ENCODE measurements at places on chromosomes 2 and 18. TPM values are rescaled to one million over a fixed set of nuclear protein-coding genes. Genes with fewer than 3 reads are reported as not detected.

The FAHD2B gene
- 20.5 TPM for total RNA-seq

The VWC2L gene
- not detected for total RNA-seq

The TSPYL6 gene
- not detected for total RNA-seq

The FSHR gene
- not detected for total RNA-seq

The APCDD1 gene
- not detected for total RNA-seq

The ANKRD30BL gene
- total RNA-seq, result not detected

The EML6 gene
- 1.2 TPM for total RNA-seq

The ATP8B1 gene
- total RNA-seq, result not detected

The EIF2AK3 gene
- total RNA-seq, result 24.0 TPM

The SOCS6 gene
- total RNA-seq, result 2.0 TPM

The NEUROD1 gene
- total RNA-seq, result not detected

The SP140 gene
- 94.0 TPM for total RNA-seq

The GAREM2 gene
- 2.7 TPM for total RNA-seq

The FBXO41 gene
- 16.6 TPM for total RNA-seq

The GLI2 gene
- total RNA-seq, result 0.88 TPM

The IGFBP2 gene
- 36.2 TPM for total RNA-seq

The REG3G gene
- not detected for total RNA-seq

The HNMT gene
- not detected for total RNA-seq

The TNFAIP6 gene
- not detected for total RNA-seq

The EGR4 gene
- total RNA-seq, result not detected

The SH3RF3 gene
- 0.43 TPM for total RNA-seq

The DUSP2 gene
- 22.0 TPM for total RNA-seq
